Mucosa of descending colon (tissue), 3 donors: ENCODE measurements at places on chromosomes 11 and 22. TPM values are rescaled to one million over a fixed set of nuclear protein-coding genes. Genes with fewer than 3 reads are reported as not detected.

DNA sequence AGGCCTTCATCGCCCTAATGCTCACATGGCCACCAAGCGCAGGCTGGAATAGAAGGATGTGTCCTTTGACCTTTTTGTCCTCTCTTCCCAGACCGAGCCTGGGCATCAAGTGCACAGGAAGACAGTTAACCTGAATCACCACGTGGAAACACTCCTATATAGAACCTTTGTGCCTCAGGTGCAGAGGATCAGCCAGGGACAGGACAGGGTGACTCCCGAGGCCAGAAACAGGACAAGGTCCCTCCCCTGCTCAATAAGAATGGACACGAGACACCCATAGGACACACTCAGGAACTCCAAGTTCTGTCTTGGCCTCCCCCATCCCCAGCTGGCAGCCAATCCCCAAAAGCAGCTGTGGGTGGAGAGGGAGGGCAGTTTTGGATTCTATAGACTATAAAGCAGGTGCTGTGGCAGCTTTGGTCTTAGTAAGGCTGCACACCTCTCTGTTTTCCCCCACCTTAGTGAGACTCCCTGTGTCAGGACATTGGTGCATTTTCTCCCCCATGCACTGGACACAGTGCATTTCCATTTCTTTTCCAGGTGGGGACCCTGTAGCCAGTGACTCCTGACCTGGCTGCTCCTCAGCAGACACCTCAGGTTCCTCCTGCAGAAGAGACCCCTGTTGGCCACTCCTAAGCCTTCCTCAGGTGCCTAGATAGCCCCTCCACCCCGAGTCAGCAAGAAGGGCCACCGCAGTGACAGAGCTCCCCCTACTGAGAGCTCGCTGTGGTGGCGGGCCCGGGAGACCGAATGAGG, 43.6 kb upstream of the POU2AF1 start:
- peak; percentile 83 for DNase-seq

DNA sequence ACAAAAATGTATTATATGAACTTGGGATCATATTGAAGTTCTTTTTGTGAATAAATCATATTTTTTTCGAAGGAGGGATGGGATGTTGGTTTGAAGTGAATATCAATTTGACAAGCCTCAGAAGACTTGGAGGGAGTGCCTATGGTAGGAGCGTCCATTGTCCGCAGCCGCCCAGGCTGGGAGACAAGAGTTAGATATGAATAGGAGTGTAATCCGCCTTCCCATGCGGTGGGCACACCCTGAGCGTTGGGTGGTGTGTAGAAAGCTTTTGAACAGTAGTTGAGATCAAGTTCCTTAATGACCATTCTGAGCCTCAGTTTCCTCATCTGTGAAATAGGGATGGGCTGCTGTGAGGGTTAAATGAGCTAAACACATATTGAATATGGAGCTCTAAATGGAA, 7.0 kb downstream of the CD82 start:
- DNase-seq, result no peak

DNA sequence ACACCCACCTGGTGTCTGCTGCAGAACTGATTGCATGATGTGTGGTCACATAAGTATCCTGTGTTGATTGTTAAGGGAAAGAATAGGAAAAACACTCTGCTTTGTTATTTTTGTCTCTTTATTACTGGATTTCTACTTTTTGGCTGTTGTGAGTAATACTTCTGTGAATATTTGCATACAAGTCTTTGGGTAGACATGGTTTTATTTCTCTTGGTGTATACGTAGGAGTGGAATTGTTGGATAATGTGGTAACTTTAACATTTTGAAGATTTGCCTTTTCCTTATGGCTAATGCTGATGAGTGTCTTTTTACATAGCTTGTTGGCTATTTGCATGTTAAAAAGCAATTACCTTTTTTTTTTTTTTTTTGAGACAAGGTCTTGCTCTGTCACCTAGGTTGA, 13.1 kb downstream of the PPP6R3 start:
- DNase-seq, result no peak

DNA sequence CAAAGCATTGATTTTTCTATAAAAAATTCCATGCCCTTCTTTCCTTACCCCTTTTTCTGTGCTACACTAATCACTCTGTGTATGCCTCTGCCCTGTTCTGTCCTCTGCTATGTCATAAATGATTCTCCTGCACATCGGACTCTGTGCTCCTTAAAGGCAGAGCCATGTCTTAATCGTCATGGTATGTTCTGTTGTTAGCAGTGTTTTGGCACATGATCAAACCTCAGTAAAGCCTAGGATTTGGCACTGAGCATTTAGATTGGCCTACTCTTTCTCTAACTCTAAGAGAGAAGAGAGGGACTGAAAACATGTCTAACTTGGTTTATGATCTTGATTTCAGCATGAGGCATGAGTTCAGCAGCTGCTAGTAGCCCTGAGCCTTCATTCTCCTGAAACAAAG, 266.9 kb downstream of the AASDHPPT start:
- no peak for DNase-seq

DNA sequence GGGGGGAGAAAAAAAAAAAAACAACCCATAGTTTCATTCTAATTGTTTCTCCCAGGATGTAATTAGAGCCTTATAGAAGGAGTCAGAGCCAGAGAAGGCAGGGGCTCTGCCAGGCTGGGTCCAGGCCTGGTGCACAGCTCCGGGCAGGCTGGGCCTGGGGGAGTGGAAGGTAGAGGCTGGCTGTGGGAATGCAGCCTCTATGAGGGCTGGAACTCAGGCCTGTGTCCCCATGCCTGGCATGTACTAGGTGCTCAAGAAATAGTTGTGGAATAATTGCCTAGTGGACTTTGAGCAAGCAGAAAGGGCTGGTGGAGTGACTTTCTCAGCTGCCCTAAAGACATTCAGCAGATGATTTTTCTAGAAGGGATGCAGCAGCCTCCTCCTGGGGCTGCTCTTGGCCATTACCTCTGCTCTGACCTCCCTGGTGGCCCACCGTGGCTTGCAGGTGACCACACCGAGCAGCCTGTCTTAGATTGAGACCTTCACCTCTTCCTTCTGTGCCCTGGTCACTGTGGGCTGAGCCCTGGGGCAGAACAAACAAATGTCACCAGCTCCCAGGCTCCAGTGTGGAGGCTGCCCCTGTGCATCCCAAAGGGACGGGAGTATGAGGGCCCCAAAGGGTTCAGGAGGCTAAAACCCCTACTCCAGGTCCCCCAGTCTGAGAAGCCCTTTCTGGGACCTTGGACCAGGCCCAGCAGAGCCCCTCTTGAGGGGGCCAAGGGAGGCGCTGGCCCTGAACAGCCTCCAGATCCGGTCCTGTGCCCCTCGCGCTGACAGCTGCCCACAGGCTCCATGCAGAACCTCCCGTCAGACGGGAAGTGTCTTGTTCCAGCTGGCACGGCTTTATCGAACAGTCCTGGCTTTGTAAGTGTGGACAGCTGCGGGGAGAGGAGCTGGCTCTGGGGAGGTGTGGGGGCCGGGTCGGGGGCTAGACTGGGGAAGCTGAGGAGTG, 18.8 kb downstream of the MYEOV start:
- peak; percentile 21 for DNase-seq

DNA sequence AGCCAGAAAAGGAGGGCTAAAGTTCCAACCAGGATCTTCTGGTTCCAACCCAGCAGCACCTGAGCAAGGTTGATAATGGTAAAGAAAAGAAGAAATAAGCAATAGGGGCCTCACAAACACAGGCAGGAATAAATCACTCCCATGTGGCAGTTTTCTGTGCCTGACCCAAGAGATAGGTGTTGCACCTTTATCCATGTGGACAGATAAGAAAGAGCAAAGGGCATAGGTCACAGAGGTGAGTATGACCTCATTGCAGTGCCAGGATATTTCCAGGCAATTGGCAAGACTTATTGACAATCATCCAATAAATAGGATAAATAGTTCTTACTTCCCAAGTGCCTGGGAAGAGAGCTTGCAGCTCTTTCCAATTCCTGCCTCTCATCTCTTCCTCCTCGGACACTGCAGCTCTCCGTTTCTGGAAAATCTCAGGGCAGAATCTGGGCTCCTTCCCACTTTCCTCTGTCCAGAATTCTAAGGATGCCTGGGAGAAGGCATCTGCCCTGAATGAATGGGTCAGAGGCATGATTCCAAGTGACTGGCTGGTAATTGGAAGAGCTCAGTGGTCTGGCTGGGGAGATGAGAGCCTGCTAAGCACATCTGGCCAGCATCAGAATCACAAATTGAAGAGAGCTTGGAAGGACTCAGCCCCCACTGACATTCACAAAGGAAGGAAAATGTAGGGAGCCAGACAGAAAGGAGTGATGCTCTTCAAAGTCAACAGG, 14.5 kb upstream of the LRRC55 start:
- DNase-seq, result no peak

- DNase-seq, result no peak
Measured at GRCh38 chr11:37407461-37407860, 809.4 kb upstream of the RAG2 start.

DNA sequence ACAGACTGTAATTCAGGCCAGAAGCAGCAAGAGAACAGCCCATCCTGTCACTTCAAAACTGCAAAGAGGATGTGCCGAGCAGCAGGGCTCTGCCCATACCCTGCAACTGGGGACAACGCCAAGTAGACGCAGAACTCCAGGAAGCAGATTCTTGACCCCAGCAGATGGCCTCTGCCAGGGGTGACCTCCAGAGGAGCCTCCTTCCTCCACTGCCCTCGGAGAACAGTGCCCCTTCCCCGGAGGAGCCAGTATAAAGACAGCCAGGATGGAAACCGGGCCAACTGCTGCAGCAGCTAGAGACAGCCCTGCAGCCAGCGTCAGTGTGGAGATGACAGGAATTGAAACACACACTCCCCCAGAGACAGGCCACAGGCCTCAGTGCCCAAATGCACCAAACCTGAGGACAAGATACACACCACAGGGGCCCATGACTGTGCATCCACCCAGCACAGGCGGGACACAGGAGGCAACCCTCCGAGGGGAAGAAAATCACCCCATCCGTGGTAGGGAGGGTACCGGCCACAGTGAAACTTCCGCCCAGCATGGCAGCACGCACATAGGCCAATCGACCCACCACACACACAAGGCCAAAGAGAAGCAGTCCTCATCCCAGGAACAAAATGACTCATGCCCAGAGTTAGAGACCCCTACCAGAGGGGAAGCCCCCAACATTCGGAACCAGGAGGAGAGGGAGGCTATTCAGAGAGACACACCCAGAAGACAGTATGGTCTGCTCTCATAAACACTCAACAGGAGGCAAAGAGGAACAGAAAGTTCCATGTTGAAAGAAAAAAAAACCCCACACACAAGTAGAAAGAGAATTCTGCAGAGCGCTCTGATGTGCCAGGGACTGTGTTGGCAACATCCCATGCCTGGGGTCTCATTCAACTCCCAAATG, 5.6 kb downstream of the AHNAK start:
- peak; percentile 58 for DNase-seq

DNA sequence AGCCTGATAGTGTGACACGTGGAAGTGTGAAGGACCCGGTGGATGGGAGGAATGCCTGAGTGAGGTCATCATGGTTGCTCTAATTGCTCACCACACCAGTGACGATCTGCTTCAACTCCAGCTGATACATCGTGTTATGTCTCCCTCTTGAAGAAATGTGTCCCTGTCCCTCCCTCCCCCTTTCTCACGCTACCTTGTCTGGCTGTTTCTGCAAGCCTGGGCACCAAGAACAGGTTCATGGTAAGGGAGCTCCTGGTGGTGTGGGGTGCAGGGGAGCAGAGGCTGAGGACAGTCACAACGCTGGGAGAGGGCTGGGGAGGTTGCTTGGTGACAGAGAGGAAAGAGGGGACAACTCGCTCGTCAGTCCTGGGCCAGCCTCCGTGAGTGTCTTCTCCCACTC, 413.4 kb downstream of the SOX6 start:
- no peak for DNase-seq

- DNase-seq, result no peak
Measured at GRCh38 chr11:73314117-73314961, 6.3 kb downstream of the ARHGEF17 start.

DNA sequence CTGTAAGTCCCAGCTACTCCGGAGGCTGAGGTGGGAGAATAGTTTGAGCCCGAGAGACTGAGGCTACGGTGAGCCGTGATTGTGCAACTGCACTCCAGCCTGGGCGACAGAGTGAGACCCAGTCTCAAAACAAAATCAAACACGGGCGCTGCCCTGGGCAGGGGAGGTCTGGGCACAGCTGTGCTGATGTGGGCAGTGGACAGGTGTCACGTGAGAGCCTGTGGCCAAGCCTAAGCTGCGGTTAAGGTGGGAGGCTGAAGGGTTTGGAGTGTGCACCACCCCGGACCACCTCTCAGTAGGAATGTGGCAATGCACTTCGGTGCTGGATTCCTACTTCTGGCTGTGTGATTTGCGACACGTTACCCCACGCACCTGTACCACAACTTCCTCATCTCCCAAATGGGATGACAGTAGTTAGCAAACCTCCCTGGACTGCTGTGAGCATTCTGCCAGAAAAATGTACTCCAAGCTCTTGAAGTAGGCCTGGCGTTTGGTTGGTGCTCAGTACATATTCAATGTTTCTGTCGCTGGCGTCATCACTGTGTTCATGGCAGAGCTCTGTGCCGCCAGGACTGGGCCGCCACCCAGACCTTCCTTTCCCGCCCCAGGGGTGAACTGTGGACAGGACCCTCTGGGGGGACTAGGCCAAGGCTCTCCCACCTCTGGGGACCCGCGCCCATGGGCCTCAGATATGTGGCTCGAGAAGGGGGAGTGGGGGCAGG, 807 bp upstream of the ZNF74 start:
- DNase-seq, result no peak

GRCh38 chr11:128501008-128501407, 86.3 kb downstream of the ETS1 start:
- DNase-seq, result no peak

- DNase-seq, result no peak
Measured at GRCh38 chr22:39471381-39472141, 14.7 kb downstream of the MGAT3 start.

- DNase-seq, result no peak
Measured at GRCh38 chr11:72634016-72634415, 40.2 kb downstream of the PDE2A start.

DNA sequence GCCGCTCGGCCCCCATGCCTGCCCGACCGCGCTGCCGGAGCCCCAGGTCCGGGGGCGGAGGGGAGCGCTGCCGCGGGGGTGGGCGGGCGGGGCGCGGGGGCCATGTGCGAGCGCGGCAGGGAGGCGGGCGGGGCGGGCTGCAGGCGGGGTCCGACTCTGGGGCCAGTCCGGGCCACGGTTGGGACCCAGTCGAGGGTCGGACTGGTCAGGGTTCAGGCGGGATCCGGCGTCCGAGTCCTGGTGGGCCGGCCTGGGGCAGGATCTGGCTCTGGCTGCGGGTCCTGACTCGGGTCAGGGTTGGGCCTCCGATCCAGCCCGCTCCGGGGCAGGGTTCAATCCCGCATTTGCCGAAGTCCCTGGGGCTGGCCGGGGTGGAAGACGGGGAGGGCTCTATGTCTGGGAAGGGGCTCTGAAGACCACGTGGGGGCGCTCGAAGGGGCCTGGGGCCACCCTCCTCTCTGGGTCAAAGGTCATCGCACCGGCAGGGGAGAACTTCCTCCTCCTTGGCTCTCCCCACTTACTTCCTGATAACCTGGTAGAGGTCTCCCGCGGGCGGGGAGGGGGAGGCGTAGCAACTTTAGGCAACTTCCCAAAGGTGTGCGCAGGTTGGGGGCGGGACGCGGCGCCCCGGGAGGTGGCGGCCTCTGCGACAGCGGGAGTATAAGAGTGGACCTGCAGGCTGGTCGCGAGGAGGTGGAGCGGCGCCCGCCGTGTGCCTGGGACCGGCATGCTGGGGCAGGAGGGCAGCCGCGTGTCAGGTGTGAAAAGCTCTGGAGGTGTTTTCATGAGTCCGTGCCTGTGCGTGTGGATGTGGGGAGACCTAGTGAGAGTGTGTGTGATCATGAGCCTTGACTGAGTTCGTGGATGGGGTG, 603 bp downstream of the ESRRA start:
- peak; percentile 90 for DNase-seq

The APOL6 gene
- 42.1 TPM for total RNA-seq
